ENCODE measurements at places on chromosomes 3 and 15. TPM values are rescaled to one million over a fixed set of nuclear protein-coding genes. Genes with fewer than 3 reads are reported as not detected.

PTX3 gene
- total RNA-seq = 5.4 TPM

NUSAP1 gene
- total RNA-seq = 147 TPM

GOLGA6L7 gene
- not detected for total RNA-seq

RPP25 gene
- 31.8 TPM for total RNA-seq

- DNase-seq = no peak
Observed at GRCh38 chr15:34976743-34977142, 7.2 kb upstream of the AQR start.

DNA sequence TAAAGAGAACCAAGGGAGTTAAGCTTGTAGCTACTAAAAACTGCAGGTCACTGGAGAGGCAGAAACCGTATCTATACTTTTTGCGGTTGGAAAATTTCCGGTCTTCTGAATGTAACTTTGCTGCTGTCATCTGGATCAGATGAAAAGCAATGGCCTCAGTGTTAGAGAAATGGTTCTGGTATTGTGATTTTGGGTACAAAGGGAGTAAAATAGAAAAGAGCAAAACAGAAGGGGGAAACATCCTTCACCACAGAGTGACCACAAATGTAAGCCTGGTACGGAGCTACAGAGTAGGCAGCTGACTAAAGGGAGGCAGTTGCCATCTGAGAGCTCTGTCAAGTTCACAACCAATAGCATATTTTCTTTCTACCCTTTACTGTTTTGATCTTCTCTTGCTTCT lies 5.6 kb downstream of the CD96 start:
- no peak for DNase-seq

All from G401 (cell line).